ENCODE measurements at places on chromosomes 12 and 14.

DNA sequence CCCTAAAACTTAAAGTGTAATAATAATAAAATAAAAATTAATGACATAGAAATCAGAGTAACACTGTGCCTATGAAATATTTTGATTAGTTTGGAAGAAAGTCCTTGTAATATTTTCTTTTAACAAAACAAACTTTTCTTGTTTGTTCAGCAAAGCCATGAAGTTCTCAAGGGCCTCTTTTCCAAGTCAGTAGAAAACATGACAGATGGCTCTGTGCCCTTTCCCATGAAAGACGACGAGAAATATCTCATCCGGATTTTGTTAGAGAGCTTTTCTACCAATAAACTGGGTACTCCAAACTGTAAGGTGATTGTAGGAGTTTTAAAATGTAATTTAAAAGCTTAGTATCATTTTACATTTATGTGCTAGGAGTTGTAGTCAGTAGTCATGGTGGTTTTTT is 54.5 kb upstream of the ASPG start:
- no peak for DNase-seq

DNA sequence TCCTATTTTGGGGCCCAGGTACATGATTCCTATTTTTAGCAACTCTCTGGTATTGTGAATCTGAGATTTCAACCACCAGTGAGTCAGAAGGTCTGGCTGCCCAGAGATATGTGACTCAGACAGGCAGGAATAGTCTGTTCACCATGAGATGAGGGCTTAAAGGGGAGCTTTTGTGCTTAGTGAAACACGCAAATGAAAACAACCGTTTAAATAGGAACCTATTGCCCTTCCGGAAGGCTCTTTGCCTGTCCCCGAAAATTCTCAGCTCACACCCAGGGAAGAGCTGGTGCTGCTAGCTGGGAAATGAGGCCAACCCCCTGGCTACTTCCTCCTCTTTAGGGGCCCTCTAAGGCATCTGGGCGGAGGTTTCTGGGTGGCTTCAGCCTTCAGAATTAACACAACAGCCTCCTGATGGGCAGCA is 283.6 kb downstream of the CACNA1C start:
- DNase-seq, result no peak

DNA sequence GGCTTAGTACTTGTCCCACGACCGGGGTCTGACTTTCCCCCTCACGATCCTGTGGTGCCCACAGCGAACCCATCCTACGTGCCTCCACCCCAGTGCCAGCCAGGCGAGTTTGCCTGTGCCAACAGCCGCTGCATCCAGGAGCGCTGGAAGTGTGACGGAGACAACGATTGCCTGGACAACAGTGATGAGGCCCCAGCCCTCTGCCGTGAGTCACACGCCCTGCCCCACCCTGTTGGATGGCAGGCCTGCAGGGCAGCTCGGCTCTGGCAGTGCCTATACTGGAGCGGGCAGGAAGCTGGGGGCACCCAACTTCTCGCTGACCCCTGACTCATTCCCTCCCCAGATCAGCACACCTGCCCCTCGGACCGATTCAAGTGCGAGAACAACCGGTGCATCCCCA is 18.3 kb upstream of the LRP1-AS start:
- DNase-seq, result no peak

- no peak for DNase-seq
Observed at GRCh38 chr14:59294662-59294992, 106.2 kb downstream of the DAAM1 start.

GRCh38 chr12:108447168-108447832 is 67.8 kb upstream of the FICD start:
- no peak for DNase-seq

GRCh38 chr12:30953257-30953656 is 26.7 kb downstream of the TSPAN11 start:
- no peak for DNase-seq

GRCh38 chr12:26188641-26189040 is 6.7 kb upstream of the SSPN start:
- DNase-seq, result no peak

DNA sequence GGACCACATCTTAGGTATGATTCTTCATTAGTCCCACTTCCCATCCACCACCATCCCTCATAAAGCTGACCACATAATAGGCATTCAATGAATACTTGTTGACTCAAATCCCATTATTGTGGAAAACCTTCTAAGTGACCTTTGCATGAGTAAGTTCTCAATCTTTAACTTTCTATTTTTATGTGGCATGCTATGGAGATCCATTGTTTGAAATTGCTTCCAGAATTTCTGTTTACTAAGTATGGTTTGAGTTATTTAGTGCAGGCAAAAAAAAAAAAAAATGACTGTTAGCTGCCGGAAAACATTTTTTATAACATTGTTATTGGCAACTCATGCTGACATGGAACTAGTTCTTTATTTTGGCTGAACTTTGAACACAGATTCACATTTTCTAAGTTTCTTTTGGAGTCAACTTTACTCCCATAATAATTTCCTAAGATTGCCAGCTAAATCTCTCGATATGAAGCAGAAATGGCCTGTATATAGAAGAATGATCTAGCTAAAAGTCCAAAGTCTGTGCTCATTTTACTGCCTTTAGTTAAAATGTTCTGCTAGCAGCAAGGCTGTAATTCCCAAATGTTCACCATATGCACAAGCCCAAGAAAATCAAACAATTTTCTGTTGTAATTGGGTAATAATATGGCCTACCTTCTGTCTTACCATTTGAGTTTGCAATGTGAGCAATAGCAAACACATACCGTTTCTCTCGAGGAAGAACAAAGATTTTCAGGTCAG is 77.9 kb downstream of the PTGER2 start:
- DNase-seq, result no peak

- DNase-seq, result peak; percentile 7
Observed at GRCh38 chr12:110937104-110937641, 16.8 kb upstream of the MYL2 start.

DNA sequence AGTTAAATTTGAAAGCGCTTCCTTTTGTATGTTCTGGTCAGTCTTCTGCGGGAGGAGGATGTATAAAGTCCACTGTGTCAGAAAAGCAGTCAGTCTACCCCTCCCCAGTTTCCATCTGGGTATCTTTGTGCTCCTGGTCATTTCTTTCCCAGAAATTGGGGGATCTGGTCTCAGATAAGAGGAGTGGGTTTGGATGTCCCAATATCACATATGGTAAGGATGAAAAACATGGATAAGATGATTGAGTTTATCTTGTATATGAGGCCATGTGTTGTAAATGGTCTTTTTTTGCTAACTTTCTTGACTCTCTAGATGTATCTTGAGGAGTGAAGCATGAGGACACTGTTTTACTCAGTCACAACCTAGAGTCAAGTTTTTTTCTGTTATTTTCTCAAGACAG is 186.8 kb upstream of the HIF1A start:
- DNase-seq, result no peak

- no peak for DNase-seq
Observed at GRCh38 chr12:57866308-57867019, 19.9 kb upstream of the CTDSP2 start.
